ENCODE measurements at places on chromosomes 3 and 15. TPM values are rescaled to one million over a fixed set of nuclear protein-coding genes. Genes with fewer than 3 reads are reported as not detected.

GRCh38 chr3:128435058-128435457 lies 31.6 kb downstream of the DNAJB8 start:
- H3K27ac ChIP-seq, result no peak overlapping the region
- H3K36me3 ChIP-seq, result no peaks in the 10 kb centered on the region
- no peak for DNase-seq
- peaks cover 36% of the 10 kb centered on the region for H3K27me3 ChIP-seq

- H3K27ac ChIP-seq, result no peak overlapping the region
- no peaks in the 10 kb centered on the region for H3K36me3 ChIP-seq
- DNase-seq, result no peak
These were observed 33.7 kb downstream of the PSTPIP1 start for GRCh38 chr15:77028451-77029165.

SNAP23 gene
- 126 TPM for total RNA-seq

DNA sequence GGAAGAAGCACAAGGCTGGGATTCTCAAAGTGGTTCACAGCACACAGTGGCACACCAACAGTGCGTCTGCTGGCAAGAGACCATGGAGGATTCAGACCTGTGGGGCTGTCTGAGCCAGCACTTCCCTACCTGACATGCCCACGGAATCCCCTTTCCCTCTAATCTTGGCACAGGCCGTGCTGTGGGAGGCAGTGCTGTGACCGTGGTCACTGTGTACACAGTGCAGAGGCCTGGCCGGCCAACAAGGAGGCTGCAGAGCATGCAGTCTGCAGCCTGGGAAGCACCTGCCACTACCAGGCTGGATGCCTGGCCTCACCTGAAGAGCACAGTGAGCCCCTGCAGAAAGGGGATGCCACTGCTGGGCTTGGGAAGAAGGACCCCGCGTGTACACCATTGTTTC lies 301.0 kb upstream of the LYSMD4 start:
- H3K36me3 ChIP-seq, result no peaks in the 10 kb centered on the region
- DNase-seq, result no peak
- H3K27me3 ChIP-seq, result no peaks in the 10 kb centered on the region
- H3K27ac ChIP-seq, result no peak overlapping the region
- no peaks in the 10 kb centered on the region for H3K4me1 ChIP-seq
- H3K4me3 ChIP-seq, result no peak overlapping the region

DNA sequence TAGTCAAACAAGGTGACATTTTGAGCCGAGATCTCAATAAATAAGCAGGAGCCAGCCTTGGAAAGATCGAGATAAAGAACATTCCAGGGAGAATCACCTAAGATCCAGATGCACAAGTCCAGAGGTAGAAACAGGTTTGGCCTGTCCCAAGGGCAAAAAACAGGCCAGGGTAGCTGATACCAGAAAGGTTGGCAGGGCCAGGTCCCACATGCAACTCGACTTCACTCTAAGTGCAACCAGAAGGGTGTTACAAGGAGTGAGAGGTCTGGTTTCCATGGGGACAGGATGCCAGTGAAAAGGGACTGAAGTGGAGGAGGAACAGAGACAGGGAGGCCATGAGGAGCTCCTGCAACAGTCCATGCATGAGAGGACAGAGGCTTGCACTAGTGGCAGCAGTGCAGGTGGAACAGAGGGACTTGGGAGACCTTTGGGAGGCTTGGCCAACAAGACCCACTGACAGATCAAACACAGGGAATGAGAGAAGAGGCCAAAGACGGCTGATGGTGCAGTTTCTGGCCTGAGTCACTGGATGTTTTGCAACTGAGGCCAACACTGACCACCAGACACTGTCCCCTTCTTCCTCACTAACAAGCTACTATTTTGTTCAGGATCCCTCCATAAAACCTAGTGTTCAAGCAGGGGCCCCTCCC lies 5.2 kb downstream of the TPRA1 start:
- H3K27me3 ChIP-seq, result no peaks in the 10 kb centered on the region
- H3K27ac ChIP-seq, result no peak overlapping the region
- no peak for DNase-seq
- H3K4me3 ChIP-seq, result no peak overlapping the region
- no peaks in the 10 kb centered on the region for H3K36me3 ChIP-seq
- H3K4me1 ChIP-seq, result peaks cover 8% of the 10 kb centered on the region

DNA sequence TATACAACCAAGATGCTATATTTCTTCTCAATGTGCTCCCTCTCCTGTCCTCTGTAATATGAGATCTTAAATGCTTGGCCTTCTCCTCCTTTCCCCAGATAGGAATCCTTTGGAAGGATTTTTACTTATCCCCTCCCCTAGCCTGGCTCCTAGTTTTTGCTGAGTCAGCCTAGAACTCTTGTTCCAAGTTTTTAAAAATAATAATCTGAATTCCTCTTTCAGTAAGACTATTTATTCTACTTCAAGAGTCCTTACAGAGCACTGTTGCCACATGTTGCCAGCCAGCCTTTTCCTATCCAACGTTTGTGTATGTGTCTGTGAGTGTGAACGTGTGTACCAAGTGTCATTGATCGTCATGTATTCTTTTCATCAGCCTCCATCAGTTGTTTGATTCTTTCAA lies 11.0 kb upstream of the KCNMB2 start:
- DNase-seq, result no peak
- H3K27ac ChIP-seq, result no peak overlapping the region
- no peaks in the 10 kb centered on the region for H3K27me3 ChIP-seq
- H3K36me3 ChIP-seq, result no peaks in the 10 kb centered on the region
- peaks cover 5% of the 10 kb centered on the region for H3K4me1 ChIP-seq

DNA sequence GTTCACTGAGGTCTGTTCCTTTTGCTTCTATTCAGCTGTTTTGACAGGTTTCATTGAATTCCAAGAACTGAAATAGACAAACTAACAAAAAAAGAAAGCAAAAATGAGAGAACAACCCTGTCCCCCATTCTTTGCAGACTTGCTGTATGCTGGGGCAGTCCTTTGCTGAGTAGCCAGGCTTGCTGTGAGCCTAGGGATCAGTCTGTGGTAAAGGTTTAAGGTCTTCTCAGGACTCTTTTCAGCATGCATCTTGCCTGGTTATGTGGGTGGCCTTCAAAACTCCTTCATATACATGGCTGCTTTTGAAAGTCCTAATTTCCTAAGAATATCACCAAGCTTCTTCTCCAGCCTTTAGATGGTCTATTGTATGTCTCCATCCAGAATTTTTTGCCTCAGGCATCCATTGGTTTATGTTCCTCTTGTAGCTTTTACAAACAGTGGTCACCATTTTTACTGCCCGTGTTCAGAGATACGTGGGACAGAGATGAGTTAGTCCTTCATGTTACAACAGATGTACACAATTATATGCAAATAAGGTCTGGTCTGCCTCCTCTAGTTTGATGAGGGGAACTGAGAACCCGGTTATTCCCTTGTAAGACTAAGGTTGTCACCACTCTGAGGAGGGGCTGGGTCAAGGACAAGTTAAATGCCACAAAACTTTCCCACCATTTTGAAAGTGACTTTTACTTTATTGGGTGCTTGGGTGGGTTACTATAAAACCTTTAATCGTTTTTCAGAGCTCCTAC lies 41.4 kb downstream of the SACM1L start:
- DNase-seq, result no peak
- no peaks in the 10 kb centered on the region for H3K4me1 ChIP-seq
- H3K36me3 ChIP-seq, result peaks cover 12% of the 10 kb centered on the region
- no peak overlapping the region for H3K27ac ChIP-seq
- no peak overlapping the region for H3K4me3 ChIP-seq

Data from endothelial cell of umbilical vein (primary cell).